ENCODE measurements at places on chromosomes 4 and X.

- DNase-seq, result no peak
Observed at GRCh38 chr4:189162073-189162789, 778.4 kb upstream of the FRG1 start.

DNA sequence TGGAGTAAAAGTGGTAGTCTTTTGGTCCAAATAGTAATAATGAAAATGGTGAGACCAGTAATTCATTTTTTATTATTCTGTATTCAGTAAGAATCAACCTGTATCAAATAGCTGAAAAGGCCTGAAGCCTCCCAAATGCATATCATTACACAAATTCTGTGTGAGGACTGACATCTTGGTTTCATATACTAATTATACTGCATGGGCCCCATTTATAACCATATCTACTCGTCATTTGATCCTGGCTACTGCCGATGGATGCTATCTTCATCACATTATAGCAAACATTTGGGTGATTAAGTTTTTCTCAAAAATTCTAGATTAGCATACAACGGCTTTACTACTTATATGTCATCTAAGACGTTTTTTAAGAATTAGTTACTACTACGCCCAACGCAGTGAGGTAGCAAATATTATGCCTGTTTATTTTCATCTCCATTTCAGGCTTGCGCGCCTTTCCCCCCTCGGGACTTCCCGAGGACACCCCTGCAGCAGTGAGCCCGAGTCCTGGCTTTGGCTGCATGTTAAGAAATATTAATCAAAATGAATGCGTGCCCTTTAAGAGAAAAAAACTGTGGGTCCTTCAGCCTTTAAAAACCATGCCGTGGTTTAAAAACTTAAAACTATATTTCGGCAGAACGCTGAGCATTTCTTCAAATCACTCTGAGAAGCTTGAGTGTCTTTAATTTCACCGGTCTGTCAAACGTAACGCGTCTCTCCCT, 814 bp upstream of the MMAA start:
- DNase-seq, result no peak

GRCh38 chrX:118682258-118683014, 45.0 kb upstream of the IL13RA1 start:
- no peak for DNase-seq

- DNase-seq, result no peak
Observed at GRCh38 chrX:115408771-115409400, 119.4 kb downstream of the LUZP4 start.

GRCh38 chrX:70398899-70399298, 24.2 kb upstream of the GDPD2 start:
- no peak for DNase-seq

GRCh38 chr4:102055805-102056204, 265.3 kb downstream of the BANK1 start:
- no peak for DNase-seq

DNA sequence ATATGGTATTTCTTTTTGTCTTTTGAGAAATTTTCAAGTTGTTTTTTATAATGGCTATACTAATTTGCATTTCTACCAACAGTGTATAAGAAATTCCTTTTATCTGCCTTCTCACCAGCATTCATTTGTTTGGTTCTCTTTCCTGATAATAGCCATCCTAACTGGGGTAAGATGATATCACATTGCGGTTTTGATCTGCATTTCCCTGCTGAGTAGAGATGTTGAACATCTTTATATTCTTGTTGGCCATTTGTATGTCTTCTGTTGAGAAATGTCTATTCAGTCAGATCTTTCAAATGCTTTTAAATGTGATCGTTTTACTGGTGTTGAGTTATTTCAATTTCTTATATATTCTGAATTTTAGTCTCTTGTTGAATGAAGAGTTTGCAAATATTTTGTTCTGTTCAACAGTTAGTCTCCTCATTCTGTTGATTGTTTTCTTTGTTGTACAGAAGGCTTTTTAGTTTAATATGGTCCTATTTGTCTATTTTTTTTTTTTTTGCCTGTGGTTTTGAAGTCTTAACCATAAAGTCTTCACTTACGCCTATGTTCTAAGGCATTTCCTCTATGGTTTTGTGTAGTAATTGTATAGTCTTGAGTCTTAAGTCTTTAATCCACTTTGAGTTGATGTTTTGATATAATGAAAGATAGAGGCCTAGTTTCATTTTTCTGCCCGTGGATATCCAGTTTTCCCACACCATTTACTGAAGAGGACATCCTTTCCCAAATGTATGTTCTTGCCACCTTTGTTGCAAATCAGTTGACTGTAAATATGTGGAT, 1566.9 kb downstream of the STIM2 start:
- DNase-seq, result no peak

DNA sequence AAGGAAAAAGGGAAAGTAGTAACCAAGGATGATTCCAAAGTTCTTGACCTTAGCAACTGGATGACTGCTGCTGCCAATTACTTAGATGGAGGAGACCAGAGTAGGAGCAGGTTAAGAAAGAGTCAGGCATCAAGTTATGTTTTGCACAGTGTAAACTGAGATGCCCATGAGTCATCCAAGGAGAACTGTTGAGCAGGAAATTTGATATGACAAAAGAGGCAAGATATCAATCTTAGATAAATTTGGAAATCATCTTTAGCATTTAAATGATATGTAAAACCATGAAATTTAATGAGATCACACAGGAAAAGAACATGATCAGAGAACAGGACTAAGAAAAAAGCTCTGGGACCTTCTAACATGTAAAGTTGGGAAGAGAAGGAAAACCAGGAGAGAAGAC, 361.3 kb downstream of the OPHN1 start:
- no peak for DNase-seq

- no peak for DNase-seq
Observed at GRCh38 chr4:41548305-41548880, 10.4 kb downstream of the LIMCH1 start.

DNA sequence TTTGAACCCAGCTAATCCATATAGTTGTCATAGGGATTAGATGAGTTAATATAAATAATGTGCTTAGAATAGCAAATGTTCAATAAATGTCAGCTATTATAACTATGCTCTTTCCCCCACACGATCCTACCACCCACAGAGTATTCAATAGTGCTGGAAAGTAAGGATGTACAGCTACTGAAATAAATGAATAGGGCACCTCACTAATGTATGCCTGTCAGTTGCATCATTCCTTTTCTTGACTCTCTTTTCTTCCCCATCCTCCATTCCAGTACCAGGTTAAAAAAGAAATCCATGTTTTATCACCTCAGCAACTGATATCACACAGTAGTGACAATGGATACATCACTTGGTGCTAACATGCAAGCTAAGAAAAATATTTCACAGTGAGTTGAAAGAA, 42.8 kb upstream of the GPM6B start:
- no peak for DNase-seq

GRCh38 chrX:112839856-112840255, 775 bp downstream of the AMOT start:
- no peak for DNase-seq

- no peak for DNase-seq
Observed at GRCh38 chr4:145823743-145824142, 114.9 kb downstream of the ZNF827 start.

DNA sequence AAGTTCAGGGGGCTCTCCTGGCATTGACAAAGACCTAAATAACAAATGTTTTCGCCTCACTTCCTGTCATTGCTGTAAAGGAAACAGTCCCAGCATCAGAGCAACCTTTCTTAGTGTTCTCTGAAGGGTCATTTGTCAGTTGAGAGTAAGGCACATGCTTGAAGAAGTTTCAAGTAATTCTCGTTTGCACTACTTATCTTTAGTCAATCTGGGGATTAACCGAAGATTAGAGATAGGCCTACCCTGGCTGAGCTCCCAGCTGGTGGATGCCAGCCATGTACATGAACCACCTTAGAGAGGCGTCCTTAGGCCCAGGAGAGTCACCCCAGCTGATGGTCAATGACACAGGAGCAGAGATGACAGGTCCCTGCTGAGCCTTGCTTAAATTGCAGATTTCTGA, 189.9 kb upstream of the PGRMC2 start:
- no peak for DNase-seq
